ENCODE measurements at places on chromosomes 11 and 22.

DNA sequence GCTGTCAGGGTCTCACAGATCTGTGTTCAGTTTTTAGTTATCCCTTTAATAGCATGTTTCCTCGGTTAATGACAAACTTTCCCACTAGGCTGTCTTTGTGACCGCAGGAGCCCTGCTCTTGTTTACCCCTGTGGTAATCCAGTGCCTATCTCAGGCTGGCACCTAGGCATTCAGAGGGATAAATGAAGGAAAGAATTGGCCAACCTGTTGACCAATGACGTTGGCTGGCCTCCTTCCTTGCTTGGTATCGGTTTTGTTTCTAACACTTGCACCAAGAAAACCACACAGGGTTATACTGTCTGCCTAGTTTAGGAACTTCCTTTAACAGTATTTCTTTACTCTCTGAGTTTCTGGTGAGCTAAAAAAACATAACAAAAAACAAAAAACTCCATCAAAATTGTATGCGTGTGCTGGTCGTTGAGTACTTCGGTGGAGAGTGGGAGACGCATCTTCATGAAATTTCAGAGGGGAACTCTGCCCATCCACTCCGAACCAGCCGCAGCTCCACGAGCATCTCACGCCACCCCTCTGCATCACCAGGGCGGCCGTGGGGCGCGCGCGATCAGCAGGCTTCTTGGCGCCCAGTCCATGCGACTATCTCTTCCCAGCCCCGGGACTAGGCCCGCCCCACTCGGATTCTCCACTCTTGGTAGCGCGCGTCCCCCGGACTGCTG, 563 bp upstream of the ENDOD1 start:
- no peak for DNase-seq

GRCh38 chr11:22920939-22921565, 60.8 kb upstream of the CCDC179 start:
- peak; percentile 8 for DNase-seq

GRCh38 chr11:122235615-122236014, 119.6 kb upstream of the BLID start:
- DNase-seq: no peak

DNA sequence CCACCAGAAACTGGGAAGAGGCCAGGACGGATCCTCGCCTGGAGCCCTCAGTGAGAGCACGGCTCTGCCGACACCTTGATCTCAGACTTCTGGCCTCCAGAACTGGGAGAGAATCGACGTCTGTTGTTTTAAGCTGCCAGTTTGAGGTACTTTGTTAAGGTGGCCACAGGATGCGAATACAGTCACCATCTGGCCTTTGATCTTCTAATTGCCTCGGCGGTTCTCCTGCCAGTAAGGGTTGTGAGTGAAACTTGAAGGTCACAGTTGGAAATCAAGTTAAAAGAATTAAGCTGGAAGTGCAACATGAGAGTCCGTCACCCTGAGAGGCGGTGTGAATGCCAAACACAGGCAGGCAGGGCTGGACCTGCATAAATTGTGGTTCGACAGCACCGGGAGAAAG, 27.9 kb downstream of the PARVB start:
- DNase-seq: no peak

- no peak for DNase-seq
These were observed 1241.6 kb downstream of the TBC1D22A start for GRCh38 chr22:48004038-48004437.

DNA sequence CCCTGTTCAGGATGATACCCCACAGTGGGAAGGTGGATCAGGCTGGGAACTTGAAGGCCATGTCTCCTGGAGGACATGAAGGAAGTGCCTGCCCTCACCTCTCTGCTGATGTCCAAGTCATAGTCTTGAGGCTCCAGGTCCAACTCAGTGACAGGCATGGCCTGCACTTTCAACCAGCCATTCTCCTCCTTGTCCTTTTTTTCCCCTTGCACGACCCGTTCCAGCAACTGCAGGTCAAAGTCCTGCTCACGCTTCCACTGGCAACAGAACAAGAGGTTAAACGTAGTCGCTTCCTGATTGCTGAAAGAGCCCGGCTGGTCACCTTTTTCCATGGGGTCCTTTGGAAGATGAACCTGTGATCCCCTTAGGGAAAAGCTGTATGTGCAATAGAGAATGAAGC, 47.7 kb downstream of the C11orf58 start:
- no peak for DNase-seq

- DNase-seq: no peak
These were observed 6.2 kb downstream of the KDELR3 start for GRCh38 chr22:38474003-38474607.

DNA sequence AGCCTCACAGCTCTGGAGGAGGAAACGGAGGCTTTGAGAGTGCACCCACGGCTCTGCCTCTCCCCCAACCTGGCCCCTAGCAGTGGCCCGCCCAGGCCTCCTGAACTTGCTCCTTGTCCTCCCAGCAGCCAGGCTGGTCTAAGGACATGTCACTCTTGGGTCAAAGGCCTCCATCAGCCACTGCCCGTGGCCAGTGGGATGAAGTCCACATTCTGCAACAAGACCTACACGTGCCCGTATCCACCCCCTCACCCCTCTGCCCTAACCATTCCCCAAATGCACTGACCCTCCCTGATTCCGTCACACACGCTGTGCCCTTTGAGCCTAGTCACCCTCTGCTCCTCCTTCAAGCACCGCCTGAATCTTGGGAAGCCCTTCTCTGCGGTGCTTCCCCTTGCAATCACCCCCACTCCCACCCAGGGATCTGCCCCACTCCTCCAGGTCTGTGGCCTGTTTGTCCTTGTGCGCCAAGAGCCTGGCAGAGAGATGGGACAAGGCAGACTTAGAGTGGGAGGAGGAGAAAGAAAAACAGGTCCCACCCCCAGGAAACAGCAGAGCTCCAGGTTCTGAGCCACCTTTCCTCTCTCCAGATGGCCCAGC, 37.5 kb upstream of the TEF start:
- no peak for DNase-seq

GRCh38 chr11:44379141-44380008, 69.4 kb upstream of the ALX4 start:
- DNase-seq: no peak

- DNase-seq: no peak
These were observed 10.4 kb upstream of the GLYAT start for GRCh38 chr11:58742140-58742539.

- DNase-seq: no peak
These were observed 101.4 kb downstream of the PICALM start for GRCh38 chr11:85967457-85967856.

- DNase-seq: no peak
These were observed 24.2 kb downstream of the KRTAP5-5 start for GRCh38 chr11:1653541-1654387.

DNA sequence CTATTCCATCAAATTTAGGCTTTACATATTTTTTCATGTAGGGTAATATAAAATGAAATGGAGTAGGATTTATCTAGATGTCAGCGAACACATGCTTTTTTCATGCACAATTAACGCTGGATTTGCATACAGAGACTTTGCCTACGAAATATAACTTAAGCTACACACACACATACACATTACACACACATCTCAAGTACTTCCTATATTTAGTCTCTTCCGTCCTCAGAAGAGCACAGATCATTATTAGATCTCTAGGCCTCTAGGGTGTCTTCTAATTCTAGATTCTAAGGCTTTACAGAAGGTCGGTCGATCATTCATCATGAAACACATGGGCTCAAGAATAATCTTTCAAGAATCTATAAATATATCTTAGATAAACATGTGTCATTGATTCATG, 3.8 kb upstream of the MS4A13 start:
- DNase-seq: peak; percentile 41

DNA sequence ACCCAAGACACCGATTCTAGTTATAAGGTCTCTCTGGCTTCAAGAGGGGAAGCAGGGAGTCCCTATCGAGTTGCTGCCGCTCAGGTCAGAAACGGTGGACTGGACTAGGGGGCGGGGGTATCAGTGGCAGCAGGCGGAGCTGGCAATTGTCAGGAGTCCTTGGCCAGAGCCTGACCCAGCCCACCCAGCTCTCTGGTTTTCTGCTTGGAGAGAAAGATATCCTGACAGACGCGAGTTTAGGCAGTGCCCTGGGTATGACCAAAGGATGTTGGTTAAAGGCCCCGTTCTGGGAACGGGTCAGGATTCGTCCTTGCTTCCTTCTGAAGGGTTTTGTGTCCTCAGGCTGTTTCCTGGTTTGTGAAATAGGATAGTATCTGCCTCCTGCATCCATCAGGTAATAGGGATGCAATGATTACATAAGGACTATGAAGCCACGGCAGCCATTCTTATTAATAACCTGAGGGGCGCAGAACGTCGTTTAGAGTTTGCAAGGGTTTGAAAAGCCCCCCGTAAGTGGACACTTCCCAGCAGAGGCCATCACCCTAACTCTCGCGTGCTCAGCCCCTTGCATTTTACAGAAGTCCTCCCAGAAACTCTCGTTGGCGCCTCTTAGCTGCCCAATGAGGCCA, 700 bp upstream of the DEPDC5 start:
- DNase-seq: no peak

- DNase-seq: no peak
These were observed 193.4 kb upstream of the KIRREL3 start for GRCh38 chr11:127193950-127194349.

DNA sequence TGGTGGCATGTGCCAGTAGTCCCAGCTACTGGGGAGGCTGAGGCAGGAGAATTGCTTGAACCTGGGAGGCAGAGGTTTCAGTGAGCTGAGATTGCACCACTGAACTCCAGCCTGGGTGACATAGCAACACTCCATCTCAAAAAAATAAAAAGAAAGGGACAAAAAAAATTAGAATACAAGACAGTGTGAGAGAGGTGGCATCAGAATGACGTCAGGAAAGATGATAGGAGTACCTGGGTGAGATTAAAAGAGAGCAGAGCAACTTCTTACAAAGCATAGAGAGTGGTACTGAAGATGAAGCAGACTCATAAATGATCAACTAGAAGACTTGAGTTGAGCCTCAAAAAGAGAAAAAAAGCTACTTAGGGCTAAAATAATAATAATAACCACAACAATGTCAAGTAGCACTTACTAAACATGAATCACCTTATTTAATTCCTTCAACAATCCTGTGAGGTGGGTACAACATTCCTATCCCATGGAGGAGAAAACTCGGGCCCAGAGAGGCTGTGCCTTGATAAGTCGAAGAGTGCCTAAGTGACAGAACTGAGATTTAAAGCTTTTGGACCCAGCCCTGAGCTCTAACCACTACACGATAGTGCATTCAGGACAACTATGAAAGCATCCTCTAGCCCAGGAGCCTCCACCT, 5.2 kb upstream of the SLN start:
- no peak for DNase-seq

DNA sequence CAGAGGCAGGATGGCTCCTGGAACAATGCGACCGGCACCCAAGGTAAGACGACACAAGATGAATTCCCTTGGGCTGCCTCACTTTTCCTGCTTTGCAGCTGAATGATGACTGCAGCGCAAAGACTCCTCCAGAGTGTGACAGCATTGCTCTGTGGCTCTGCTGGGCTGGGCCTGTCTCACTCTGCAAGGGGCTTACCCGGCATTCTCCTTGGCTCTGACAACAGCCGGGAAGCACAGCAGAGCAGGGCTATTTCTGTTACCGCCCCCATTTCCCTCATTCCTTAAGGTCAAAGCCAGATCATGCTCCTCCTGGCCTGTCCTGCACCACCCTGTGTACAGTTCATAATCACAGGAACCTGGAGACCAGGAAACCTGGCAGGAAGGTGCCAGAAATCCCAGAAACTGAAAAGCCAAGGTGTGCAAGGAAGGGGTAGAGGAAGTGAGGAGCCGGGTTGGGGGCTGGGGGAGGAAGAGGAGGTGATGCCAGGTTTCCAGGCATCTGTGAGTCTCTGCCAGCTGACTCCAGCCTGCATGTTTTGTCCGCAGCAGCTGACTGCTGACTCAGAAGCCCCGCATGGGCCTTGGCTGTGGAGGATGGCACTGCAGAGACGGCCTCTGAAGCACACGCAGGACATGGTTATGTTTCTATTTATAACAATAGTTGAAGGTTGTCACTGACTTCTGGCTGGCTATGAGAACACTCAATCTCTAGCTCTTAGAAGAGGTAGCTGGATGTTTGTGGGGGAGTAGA, 113.6 kb downstream of the MICAL3 start:
- DNase-seq: no peak

- no peak for DNase-seq
These were observed 223.6 kb downstream of the ADAMTS15 start for GRCh38 chr11:130671801-130672700.

- DNase-seq: no peak
These were observed 12.7 kb downstream of the PRG3 start for GRCh38 chr11:57368106-57368844.

- no peak for DNase-seq
These were observed 18.8 kb upstream of the NEFH start for GRCh38 chr22:29461263-29461662.

- DNase-seq: no peak
These were observed 174.4 kb downstream of the MAML2 start for GRCh38 chr11:96168623-96169022.

DNA sequence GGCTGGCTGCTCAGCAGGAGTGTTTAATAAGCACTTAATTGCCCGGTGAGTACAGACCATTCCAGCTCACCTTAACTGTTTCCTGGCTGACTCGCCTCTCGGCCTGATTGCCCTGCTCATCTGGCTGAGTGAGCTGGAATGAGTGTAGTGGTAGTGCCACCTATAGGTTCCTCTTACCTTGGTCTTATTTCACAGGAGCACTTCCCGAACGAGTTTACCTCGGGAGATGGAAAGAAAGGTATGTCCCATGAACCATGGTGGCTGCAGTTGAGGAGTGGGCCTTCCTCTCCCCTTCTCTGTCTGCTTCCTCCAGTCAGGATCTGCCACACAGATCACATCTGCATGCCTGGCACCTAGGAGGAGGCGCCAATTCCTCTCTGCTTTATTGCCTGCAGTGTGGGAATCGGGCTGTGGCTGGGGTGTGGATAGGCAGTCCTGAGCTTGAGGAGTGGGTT, 26.7 kb downstream of the UPB1 start:
- peak; percentile 61 for DNase-seq

- DNase-seq: no peak
These were observed 1198.7 kb downstream of the BRD1 start for GRCh38 chr22:48628891-48629543.

DNA sequence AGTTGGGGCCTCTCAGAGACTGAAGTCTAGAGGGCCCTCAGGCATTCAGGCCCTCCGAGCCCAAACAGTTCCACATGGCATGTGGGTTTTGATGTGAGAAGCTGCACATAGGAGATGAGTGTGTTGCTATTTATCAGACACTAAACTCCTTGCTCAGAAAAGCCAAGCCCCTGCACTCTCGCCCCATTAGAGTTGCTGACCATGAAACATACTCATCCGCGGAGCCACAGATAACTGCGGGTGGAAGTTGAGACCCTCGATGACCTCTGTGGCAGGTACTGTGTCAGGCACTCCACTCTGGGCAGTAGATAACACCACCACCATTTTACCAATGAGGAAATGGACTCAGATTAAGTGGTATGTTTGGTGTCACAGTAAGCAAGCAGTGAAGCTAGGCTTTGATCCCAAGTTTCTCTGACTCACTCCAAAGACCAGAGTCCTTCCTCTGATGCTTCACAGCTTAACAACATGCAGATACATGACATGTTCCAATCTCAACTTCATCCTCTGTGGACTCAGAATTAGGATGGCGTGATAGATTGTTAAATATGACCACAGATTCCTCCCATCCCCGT, 202.1 kb downstream of the ADAMTS15 start:
- DNase-seq: no peak

Data from B cell (primary cell).